ENCODE measurements at places on chromosomes 2 and 18.

GRCh38 chr2:239359196-239359912, 41.5 kb downstream of the HDAC4 start:
- DNase-seq = no peak

DNA sequence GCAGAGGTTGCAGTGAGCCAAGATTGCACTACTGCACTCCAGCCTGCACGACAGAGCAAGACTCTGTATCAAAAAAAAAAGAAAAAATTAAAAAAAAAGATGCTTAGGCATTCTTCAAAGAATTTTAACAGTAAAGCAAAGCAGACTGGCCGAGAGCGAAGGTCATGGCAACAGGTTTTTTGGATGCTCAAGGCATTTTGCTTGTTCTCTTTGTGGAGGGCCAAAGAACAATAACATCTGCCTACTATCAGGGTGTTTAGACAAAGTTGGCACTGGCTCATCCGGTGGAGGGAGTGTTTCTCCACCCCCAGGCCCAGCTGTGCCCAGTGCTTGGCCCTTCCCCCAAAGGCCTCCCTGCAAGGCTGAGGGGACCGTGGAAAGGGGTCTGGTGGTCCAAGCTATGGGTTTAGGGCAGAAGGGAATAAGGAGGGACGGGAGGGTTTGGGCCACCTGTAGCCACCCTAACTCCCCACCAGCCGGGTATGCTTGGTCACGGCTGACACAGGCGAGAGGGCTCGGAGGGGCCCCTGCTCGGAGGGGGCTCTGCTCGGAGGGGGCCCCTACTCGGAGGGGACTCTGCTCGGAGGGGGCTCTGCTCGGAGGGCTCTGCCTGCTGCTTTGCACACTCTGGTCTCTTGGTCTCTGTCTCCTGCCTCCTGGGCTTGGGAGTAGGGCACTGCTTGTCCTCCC, 26.7 kb upstream of the ALLC start:
- no peak for DNase-seq

- no peak for DNase-seq
Observed at GRCh38 chr2:161371869-161372268, 44.2 kb upstream of the TBR1 start.

- DNase-seq = no peak
Observed at GRCh38 chr2:31241625-31242270, 7.8 kb downstream of the EHD3 start.

GRCh38 chr2:26672818-26673393, 19.6 kb upstream of the KCNK3 start:
- DNase-seq = no peak

DNA sequence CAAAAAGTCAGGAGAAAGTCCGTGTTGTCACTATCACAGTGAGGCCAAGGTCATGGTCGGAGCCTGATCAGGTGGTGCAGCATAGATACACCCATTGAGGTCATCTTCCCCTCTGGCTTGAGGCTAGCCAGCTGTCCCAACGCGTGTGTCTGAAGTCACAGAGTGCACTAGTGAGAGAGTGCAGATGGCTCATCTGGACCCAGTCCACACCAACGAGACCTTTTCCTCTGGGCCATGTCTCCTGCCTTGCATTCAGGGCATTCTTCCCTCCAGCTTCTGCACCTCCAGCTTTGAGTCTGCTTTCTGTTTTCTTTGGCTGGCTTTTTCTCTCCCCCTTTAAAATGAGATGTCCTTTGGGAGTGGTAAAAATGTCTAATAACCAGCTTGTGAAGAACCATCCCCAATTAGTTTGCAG, 146.9 kb downstream of the TDRD15 start:
- DNase-seq = no peak

DNA sequence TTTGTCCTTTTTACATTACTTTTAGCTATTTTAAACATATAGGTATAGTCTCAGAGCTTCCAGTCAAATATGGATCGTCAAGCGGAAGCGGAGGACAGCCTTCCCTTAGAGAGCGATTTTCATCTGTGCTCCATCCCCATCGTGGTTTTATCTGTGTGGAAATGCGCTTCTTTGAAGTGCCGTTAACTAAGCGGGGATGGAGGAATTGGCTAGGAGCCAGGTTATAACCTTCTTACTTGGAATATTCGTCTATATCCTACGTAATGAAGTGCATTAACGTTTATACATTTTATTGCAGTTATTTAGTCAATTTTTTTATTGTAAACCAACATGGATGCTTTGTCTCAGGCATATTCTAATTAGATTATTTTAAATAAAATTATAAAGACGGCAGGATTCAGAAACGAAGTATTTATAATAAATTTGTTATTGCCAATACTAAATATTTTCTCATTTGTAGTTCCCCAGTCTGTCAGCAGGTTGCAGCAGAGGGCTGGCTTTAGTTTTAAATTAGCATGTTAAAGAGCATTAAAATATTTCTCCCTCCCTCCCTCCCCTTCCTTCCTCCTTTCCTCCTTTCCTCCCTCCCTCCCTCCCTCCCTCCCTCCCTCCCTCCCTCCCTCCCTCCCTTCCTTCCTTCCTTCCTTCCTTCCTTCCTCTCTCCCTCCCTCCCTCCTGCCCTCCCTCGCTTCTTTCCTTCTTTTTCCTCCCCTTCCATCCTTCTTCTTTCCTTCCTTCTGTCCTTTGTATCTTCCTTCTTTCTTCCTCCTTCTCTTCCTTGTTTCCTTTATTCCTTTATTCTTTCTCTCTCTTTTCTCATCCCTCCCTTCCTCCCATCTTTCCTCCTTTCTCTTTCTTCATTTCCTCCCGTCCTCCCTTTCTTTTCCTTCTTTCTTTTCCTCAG, 80.6 kb upstream of the DOCK10 start:
- DNase-seq = no peak
